Lung (tissue), 17 donors: ENCODE measurements at places on chromosomes 12 and 14.

DNA sequence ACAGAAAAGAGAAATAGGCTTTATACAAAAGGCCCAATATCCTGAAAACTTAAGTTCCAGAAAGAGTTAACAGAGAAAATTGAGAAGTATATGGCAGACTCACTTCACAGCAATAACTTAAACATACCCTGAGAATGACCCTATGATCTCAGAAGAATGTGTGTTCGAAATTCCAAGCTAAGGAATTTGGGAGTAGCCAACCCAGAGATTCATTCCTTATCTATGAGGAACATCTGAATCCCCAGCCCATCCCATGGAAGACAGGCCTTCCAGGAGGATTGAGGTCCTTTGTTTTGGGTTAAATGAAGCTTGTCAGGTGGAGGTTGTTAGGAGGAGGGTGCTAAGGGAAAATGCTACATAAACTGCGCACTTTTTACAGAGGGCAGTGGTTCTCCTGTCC lies 7.5 kb upstream of the SAV1 start:
- no peak for DNase-seq

DNA sequence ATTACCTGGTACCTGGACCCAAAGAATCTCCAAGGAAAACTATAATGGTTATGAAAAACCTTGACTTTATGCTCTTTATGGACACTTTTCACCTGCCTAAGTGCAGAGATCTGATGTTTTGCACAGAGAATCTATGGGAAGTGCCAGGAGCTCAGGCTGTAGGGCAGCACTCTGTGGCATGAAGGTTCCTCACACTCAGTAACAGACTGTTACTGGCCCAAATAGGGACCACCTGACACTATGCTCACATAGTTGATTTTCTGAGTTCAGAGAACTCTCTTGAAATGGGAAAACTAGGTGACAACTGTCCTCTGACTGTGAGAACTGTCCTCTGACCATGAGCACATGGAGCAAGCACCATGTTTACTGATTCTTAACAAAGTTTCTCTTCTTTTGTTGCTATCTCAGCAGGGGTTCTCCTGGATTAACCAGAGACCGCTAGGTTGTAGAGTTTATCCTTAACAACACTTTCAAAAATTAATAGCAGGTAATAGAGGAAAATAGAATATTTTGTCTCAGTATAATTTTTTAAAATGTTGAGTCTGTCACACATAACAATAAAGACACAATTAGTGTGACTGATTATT lies 101.6 kb downstream of the STXBP6 start:
- no peak for DNase-seq

DNA sequence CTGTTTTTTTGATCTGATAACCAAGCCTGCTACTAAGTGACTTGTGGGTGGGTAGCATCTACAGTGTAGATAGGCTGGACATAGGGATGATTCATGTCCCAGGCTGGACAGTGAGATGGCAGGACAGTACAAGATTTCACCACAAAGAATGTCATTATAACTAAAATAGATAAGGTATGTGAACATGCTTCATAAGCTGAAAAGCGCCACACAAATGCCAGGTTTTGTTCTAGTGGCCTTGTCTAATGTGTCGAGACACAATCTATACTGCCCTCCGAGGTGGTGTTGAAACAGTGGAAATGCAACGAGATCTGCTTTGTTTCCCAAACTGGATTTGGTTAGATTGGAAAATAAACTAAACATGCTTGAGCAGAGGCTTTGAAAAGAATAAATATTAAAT lies 4.4 kb downstream of the LGALS3 start:
- DNase-seq = no peak

DNA sequence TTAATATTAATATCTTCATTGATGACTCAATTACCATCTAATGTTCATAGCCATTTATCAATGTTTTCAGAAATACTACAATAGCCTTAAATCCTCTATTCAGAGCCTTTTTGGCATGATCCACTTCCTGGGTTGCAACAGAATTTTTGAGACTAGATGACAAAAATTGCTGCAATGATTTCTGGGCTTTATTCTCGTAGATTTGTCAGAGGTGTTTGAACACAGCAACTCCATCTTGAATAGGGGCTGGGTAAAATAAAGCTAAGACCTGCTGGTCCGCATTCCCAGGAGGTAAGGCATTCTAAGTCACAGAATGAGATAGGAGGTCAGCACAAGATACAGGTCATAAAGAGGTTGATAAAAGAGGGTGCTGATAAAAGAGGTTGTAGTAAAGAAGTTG lies 165.8 kb upstream of the CNOT2 start:
- no peak for DNase-seq

GRCh38 chr12:89663577-89664357 lies 44.9 kb downstream of the ATP2B1 start:
- DNase-seq = no peak

GRCh38 chr12:12582895-12583303 lies 20.2 kb upstream of the DUSP16 start:
- no peak for DNase-seq

- no peak for DNase-seq
Observed at GRCh38 chr14:82757776-82758175, 1224.1 kb upstream of the SEL1L start.

DNA sequence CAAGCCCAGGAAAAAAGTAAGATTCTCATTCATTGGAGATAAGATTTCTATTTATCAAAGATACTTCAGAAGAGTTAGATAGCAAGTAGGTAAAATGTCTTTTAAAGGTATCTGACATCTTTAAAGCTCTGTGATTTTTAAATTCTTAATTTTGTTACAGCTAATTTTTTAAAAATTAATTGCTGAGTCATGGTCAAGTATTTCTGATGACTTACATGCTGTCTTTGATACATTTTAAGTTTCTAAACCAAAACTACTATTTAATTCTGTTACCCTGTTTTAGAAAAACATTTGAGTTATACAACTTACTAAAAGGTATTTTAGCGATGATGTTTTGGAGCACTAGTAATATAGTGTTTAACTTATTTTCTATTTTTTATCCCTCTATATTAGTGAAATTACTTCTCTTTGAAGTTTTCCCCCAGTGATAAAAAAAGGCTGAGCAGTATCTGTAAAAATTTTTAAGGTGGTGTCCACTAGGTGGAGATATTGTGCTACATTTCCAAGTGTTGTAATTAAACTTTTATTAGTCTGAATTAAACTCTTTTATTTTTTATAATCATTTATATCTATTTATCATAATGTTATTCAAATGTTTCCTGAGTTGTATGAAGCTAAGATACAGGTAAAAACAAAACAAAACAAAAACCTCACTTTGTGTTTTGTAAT lies 11.5 kb downstream of the ALG10 start:
- DNase-seq = peak; percentile 19

- DNase-seq = no peak
Observed at GRCh38 chr12:112025808-112026375, 12.7 kb downstream of the ERP29 start.

DNA sequence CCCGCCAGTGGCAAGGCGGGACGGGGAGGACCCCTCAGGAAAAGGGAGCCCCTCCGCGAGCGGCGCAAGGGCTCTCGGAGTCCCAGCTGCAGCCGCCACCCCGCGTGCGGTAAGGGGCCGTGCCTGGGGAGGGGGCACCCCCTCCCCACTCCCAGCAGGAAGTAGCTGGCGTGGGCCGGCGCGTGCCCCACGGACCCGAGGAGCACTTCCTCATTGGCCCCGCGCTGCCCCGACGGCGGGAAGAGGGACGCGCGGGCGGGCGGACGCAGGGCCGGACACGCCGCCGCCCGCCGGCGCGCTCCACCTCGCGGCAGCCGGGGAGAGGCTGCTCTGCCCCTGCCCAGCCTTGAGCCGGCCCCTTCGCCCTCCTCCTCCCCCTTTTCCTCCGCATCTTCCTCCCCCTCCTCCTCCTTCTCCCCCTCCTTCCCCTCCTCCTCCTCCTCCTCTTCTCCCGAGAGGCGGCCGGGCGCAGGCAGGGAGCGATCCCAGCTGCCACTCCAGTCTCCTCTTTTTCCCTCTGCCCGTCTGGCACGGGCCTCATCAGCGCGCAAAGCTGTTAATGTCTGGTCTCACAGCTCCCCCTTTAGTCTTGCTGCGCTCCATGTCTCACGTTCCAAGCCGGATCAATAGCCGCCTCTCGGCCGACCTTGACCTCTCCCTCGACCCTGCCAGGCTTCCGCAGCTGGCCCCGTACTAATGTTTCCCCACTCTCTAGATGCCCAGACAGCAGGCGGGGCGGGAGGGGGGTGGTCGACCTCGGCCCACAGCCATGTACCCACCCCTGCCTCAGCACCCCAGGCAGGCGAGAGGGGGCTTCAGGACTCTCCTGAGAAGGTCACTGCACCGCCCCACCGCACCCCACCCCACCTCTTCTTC lies 2.6 kb upstream of the BCL11B start:
- DNase-seq = peak; percentile 98

GRCh38 chr14:58817846-58818245 lies 180.1 kb downstream of the DACT1 start:
- DNase-seq = no peak

- DNase-seq = no peak
Observed at GRCh38 chr12:3047961-3048360, 29.2 kb upstream of the TSPAN9 start.

- peak; percentile 74 for DNase-seq
Observed at GRCh38 chr14:21268617-21269251, 508 bp downstream of the HNRNPC start.

- DNase-seq = no peak
Observed at GRCh38 chr12:111368291-111368787, 556 bp downstream of the PHETA1 start.

- DNase-seq = no peak
Observed at GRCh38 chr14:22488522-22489243, 100.3 kb downstream of the DAD1 start.

- DNase-seq = no peak
Observed at GRCh38 chr14:98035396-98035795, 1236.6 kb downstream of the BCL11B start.

DNA sequence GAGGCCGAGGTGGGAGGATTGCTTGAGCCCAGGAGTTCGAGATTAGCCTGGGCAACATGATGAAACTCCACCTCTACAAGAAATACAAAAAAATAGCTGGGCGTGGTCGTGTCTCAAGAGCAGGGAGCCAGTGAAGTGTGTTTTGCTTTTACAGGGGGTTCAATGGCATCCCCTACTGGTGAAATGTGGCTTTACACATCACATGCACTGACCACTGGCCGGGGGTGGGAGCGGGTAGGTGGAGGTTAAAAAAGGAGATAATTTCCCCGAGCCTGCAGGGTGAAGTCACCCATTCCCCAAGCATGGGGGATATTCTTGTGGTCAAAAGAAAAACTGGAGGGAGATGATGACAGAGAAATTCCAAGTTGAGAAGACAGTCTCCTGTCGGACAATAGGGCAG lies 63.6 kb upstream of the PWP1 start:
- DNase-seq = no peak

DNA sequence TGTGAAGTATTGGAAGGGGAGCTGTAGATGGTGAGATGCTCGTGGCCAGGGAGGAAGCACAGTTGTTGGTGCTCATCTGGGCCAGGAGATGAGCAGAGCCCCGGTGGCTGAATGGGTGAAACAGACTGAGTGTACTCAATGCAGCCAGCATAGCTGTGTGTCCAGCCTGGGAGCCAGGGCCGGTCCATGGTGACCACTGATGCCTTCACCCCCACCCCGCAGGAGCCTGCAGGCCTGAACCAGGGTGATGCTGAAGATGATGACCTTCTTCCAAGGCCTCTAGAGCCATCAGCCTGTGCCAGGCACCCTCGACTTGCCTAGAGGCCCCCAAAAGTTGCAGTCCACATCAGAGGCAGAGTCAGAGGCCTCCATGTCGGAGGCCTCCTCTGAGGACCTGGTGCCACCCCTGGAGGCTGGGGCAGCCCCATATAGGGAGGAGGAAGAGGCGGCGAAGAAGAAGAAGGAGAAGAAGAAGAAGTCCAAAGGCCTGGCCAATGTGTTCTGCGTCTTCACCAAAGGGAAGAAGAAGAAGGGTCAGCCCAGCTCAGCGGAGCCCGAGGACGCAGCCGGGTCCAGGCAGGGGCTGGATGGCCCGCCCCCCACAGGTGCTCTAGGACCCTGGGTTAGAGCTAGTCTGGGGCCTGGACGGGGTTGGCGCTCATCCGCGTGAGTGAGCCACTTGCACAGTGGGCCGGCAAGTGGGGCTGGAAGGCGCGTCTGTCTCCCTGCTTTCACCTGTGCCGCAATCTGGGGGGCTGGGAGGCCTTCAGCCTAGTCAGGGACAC lies 3.0 kb downstream of the TNFAIP2 start:
- no peak for DNase-seq

- DNase-seq = no peak
Observed at GRCh38 chr12:94585626-94586025, 64.7 kb downstream of the TMCC3 start.

GRCh38 chr12:113333877-113334785 lies 778 bp downstream of the SLC8B1 start:
- peak; percentile 12 for DNase-seq

GRCh38 chr12:12626471-12626870 lies 14.8 kb downstream of the CREBL2 start:
- no peak for DNase-seq

GRCh38 chr14:77880056-77880455 lies 80.1 kb downstream of the ADCK1 start:
- no peak for DNase-seq

DNA sequence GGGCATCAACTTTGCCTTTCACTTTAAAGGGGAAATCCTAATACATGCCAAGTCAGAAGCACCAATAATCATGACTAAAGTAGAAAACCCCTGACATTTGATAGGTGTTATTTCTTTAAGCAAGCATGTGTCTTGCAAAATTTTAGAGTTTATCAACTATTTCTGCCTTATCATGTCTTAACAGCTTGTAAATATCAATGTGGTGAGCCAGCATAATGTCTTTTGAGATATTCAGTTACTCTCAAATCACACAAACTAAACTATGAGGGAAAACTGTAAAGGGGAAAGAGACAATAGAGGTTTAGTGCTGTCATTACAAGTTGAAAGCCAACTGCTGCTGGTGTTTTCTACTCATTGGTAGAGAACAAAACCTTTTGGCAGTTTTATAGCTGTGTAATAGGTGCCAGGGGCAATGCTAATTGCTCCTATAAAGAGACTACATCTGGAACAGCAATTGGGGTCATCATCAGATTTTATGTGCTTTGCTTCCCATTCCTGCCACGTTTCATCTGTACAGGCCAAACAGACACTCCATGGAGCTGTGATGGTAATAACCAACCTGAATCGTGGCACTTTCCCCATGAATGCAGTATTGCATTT lies 1027.4 kb downstream of the FSCB start:
- DNase-seq = peak; percentile 57

- DNase-seq = no peak
Observed at GRCh38 chr14:20688167-20688839, at the start of gene ANG. Gene ANG, plus strand, starts transcription at chr14:20688764. Its CDS starts 4,801 bp downstream, at chr14:20693565.

DNA sequence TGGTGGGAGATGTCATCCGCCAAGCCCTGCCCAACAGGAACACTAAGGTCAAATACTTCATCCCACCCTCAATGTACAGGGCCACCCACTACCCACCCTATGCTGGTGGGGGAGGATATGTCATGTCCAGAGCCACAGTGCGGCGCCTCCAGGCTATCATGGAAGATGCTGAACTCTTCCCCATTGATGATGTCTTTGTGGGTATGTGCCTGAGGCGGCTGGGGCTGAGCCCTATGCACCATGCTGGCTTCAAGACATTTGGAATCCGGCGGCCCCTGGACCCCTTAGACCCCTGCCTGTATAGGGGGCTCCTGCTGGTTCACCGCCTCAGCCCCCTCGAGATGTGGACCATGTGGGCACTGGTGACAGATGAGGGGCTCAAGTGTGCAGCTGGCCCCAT lies 3.5 kb downstream of the B3GNT4 start:
- DNase-seq = no peak

GRCh38 chr14:34174973-34175372 lies 224.1 kb upstream of the EGLN3 start:
- no peak for DNase-seq
